T-cell (primary cell): ENCODE measurements at places on chromosomes 6 and 20. TPM values are rescaled to one million over a fixed set of nuclear protein-coding genes. Genes with fewer than 3 reads are reported as not detected.

WFDC10B gene
- not detected for total RNA-seq

ASIP gene
- total RNA-seq, result not detected

MOG gene
- not detected for total RNA-seq

ACTR5 gene
- 15.8 TPM for total RNA-seq

CST2 gene
- not detected for total RNA-seq

CGAS gene
- 14.9 TPM for total RNA-seq

IP6K3 gene
- total RNA-seq, result not detected

DNA sequence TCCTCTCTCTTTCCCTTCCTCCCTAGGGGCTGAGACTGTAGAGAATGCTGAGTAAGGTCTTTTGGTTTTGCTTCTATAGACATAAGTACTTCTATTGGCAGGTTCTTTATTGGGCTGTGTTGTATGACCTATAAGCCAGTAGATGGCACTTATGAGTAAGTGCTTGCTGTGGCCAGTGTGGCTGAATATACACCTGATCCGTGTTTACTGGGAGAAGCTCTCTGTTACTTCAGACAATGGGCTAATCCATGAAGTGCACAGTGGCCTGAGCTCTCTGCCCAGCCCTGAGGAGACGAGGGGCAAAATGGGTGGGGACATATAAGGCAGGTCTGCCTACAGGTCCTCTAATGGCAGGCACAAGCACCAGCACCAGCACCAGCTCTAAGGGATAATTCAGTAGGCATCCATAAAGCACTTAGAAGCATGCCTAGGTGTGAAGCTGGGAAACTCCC lies 610.3 kb downstream of the RNF144B start:
- DNase-seq, result no peak
- H3K4me1 ChIP-seq, result no peaks in the 10 kb centered on the region
- no peaks in the 10 kb centered on the region for H3K36me3 ChIP-seq
- H3K27me3 ChIP-seq, result no peaks in the 10 kb centered on the region

- no peaks in the 10 kb centered on the region for H3K27me3 ChIP-seq
- H3K4me3 ChIP-seq, result no peak overlapping the region
- H3K27ac ChIP-seq, result no peak overlapping the region
- H3K4me1 ChIP-seq, result no peaks in the 10 kb centered on the region
- H3K36me3 ChIP-seq, result no peaks in the 10 kb centered on the region
Observed at GRCh38 chr6:63824722-63825121, 189.1 kb downstream of the PHF3 start.

GRCh38 chr6:55082021-55082420 lies 92.3 kb upstream of the HCRTR2 start:
- DNase-seq, result no peak
- H3K4me1 ChIP-seq, result no peaks in the 10 kb centered on the region
- no peak overlapping the region for H3K4me3 ChIP-seq
- no peaks in the 10 kb centered on the region for H3K36me3 ChIP-seq
- H3K27me3 ChIP-seq, result no peaks in the 10 kb centered on the region
- H3K27ac ChIP-seq, result no peak overlapping the region

DNA sequence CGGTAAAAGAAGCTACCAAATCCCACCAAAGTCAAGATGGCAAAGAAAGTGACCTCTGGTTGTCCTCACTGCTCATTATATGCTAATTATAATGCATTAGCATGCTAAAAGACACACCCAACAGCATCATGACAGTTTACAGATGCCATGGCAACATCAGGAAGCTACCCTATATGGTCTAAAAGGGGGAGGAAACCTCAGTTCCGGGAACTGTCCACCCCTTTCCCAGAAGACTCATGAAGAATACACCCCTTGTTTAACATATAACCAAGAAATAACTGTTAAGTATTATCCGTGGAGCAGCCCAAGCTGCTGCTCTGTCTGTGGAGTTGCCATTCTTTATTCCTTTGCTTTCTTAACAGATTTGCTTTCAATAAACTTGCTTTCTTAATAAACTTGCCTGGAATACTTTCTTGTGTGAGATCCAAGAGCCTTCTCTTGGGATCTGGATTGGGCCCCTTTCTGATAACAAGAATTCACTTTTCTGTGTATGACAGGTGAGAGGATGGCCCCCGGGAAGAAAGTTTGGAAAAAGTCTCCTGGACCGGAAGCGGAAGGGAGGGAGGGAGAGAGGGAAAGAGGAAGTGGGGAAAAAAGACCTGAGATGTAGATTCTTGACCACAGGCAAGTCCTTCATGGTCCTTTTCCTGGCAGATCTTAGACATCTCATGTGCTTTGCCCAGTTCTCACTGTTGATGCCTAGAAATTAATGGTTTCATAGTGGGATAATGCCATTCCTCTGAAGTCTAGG lies 146.7 kb upstream of the ID4 start:
- DNase-seq, result no peak
- H3K27ac ChIP-seq, result no peak overlapping the region
- no peaks in the 10 kb centered on the region for H3K4me1 ChIP-seq
- no peaks in the 10 kb centered on the region for H3K36me3 ChIP-seq
- H3K4me3 ChIP-seq, result no peak overlapping the region
- peaks cover 7% of the 10 kb centered on the region for H3K27me3 ChIP-seq

GRCh38 chr20:46293084-46293483 lies 15.2 kb downstream of the CDH22 start:
- H3K27ac ChIP-seq, result no peak overlapping the region
- no peak overlapping the region for H3K4me3 ChIP-seq
- no peaks in the 10 kb centered on the region for H3K4me1 ChIP-seq
- no peaks in the 10 kb centered on the region for H3K27me3 ChIP-seq

GRCh38 chr6:35401514-35401913 lies 50.6 kb upstream of the FANCE start:
- DNase-seq, result no peak
- H3K36me3 ChIP-seq, result peaks cover 9% of the 10 kb centered on the region
- no peaks in the 10 kb centered on the region for H3K27me3 ChIP-seq
- H3K4me1 ChIP-seq, result peaks cover 7% of the 10 kb centered on the region
- no peak overlapping the region for H3K27ac ChIP-seq
- H3K4me3 ChIP-seq, result no peak overlapping the region

GRCh38 chr6:159074120-159074684 lies 29.4 kb upstream of the TAGAP start:
- DNase-seq, result no peak
- no peaks in the 10 kb centered on the region for H3K36me3 ChIP-seq
- H3K4me1 ChIP-seq, result no peaks in the 10 kb centered on the region
- no peak overlapping the region for H3K4me3 ChIP-seq
- H3K27me3 ChIP-seq, result peaks cover 3% of the 10 kb centered on the region
- no peak overlapping the region for H3K27ac ChIP-seq

- no peak for DNase-seq
- H3K27me3 ChIP-seq, result peaks cover 2% of the 10 kb centered on the region
- H3K4me1 ChIP-seq, result no peaks in the 10 kb centered on the region
Observed at GRCh38 chr20:32920066-32920465, 61.3 kb downstream of the EFCAB8 start.

DNA sequence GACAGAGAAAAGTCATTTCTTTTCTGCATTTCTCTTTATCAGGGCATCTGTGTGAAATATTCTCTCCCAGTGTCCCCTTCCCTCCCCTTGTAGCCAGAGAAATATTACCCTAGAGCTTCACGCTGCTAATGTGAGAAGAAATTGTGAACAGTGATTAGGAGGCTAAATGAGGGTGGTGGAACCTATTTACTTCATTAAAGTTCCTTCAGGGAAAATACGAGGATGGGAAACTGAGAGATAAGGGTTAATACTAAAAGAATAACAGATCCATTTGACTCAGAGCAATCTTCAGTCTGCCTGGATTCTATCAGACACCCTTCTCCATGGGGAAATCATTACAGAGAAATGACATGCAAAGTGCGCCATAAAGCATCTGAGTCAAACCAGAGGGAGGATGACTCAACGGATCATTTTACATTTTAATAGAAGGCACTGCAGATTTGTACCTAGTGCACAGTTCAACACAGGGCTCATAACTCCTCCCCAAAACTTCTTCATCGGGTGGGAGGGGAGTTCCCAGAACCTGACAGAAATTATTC lies 131.3 kb downstream of the GJA10 start:
- H3K27ac ChIP-seq, result no peak overlapping the region
- peaks cover 3% of the 10 kb centered on the region for H3K36me3 ChIP-seq
- no peak for DNase-seq
- no peak overlapping the region for H3K4me3 ChIP-seq
- no peaks in the 10 kb centered on the region for H3K27me3 ChIP-seq

DNA sequence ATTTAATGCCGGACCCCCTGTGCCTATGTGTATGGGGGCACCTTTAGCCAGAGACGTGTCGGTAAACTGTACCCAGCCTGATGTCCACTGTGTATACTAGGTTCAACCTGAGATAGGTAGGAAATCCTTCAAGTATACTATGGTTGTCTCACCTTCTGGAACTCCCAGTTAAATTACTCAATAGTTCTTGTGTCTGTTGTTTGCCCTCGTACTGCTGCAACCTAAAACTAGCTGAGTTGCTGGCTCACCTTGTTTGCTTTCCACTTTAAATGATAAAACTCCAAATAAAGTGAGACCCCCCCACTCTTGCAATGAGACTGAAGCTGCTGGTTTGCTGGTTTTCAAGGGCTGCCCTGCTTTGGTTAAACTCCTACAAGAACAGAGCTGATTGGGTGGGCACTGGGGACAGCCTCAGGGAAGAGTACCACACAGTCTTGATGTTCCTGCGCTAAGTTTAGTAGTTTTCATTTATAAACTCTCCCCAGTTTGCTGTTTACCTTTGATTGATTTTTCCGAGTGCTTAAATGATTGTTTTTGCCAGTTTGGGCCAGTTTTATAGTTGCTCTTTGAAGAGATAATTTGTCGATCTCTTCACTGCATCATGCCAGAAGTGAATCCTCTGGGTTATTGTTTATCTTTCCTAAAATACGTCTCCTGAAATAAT lies 1281.8 kb upstream of the MAP3K7 start:
- H3K4me3 ChIP-seq, result no peak overlapping the region
- no peak overlapping the region for H3K27ac ChIP-seq
- no peaks in the 10 kb centered on the region for H3K27me3 ChIP-seq

DNA sequence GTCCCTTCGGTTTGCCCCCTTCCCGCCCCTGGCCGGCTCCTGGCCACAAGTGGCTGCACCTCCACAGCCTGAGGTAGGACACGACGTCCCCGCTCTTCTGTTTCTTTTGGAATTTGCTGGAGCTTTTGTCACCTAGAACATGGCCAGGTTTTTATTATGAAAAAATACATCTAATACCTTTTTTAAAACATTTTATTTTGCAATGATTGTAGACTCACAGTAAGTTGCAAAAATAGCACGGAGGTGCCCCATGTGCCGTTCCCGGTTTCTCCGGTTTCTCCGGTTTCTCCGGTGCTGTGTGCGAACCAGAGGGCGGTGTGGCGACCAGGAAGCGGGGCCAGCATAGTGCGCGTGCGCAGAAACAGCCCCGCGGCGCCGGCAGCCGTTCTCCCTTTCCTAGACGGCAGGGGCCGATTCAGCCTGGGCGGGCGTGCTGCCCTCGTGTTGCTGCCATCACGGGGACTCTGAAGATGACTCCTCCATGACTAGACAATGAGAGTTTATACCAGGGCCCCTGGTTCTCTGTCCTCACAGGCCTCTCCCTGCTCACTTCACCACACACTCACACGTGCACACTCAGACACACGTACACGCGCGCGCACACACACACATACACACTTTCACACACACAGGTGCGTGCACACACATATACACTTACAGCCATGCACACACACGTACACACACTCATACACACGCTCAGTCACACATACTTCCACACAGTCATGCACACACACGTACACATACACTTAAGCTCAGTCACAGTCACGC lies 102.1 kb downstream of the TMEM242 start:
- peaks cover 13% of the 10 kb centered on the region for H3K27me3 ChIP-seq
- H3K27ac ChIP-seq, result no peak overlapping the region
- peak overlapping the region; percentile 76 for H3K4me3 ChIP-seq
- peaks cover 35% of the 10 kb centered on the region for H3K4me1 ChIP-seq

DNA sequence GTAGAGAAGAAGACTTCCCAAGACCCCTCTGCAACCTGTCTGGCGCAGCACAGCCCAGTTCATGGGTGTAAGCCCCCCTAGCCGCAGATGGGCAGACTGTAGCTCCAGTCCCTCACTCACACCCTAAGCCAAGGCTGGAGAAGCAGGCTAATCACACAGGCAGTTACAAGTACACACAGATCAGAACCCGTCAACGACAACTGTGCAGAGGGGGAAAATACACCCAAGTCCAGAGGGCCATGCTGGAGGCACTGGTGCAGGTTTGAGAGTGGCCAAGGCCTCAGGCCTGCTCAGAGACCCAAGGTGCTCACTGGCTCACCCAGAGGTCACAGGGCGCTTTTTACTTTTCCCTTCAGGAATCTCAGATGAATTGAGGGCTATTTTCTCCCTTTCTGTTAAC lies 106.1 kb downstream of the NOL4L start:
- H3K36me3 ChIP-seq, result peaks cover 3% of the 10 kb centered on the region
- no peak for DNase-seq
- no peak overlapping the region for H3K27ac ChIP-seq
- H3K27me3 ChIP-seq, result no peaks in the 10 kb centered on the region
- no peak overlapping the region for H3K4me3 ChIP-seq

- no peaks in the 10 kb centered on the region for H3K36me3 ChIP-seq
- DNase-seq, result no peak
- H3K27ac ChIP-seq, result no peak overlapping the region
- no peak overlapping the region for H3K4me3 ChIP-seq
- no peaks in the 10 kb centered on the region for H3K4me1 ChIP-seq
Observed at GRCh38 chr6:43904311-43905123, 134.5 kb downstream of the VEGFA start.

- peaks cover 2% of the 10 kb centered on the region for H3K27me3 ChIP-seq
- DNase-seq, result no peak
- peaks cover 33% of the 10 kb centered on the region for H3K4me1 ChIP-seq
- peak overlapping the region; percentile 65 for H3K27ac ChIP-seq
Observed at GRCh38 chr6:29709188-29709587, 14.0 kb upstream of the HLA-F start.

DNA sequence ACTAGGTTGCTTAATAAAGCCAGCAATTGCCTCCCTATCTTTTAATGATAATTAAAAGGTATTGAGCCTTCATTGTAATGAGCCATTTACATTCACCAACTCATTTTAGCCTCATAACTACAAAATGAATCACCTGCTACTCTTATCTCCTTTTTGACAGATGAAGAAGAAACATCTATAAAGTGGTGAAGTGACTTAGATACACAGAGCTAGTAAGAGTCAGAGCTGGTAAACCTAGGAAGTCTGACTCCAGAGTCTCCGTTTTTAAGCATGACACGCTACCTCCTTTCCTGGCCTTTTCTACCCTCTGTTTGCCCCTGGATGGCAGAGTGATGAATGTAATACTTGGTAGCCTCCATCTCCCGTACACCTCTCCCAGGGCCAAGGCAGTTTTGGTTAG lies 93.5 kb downstream of the SPTLC3 start:
- no peaks in the 10 kb centered on the region for H3K36me3 ChIP-seq
- no peaks in the 10 kb centered on the region for H3K4me1 ChIP-seq
- no peak for DNase-seq
- H3K4me3 ChIP-seq, result no peak overlapping the region
- H3K27me3 ChIP-seq, result no peaks in the 10 kb centered on the region
